ENCODE measurements at places on chromosomes 6 and 20. TPM values are rescaled to one million over a fixed set of nuclear protein-coding genes. Genes with fewer than 3 reads are reported as not detected.
A peak's percentile ranks its signal among the peaks of the same experiment; 100 is the strongest.

- no peaks in the 10 kb centered on the region for H3K27me3 ChIP-seq
- H3K27ac ChIP-seq: no peak overlapping the region
- no peaks in the 10 kb centered on the region for H3K4me1 ChIP-seq
- H3K36me3 ChIP-seq: no peaks in the 10 kb centered on the region
Observed at GRCh38 chr20:11170025-11170424, 496.2 kb upstream of the JAG1 start.

DNA sequence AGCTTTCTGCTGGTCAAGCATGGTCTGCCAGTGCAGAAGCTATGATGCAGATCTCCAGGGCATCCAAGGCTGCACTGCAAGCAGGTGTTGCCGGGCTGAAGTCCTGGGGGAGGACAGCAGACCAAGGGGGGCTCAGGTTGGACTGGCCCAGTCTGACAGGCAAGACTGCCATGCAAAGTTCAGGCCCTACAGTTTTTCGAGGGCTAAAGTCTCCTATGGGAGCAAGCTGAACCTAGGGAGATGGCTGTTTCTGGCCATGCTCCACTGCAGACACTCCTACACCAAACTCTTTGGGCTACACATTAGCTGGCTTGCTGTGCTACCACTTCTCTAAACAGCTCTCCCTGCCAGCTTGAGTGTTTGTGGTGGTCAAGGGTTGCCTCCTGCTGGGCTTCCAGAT is 130.0 kb upstream of the SYNCRIP start:
- no peaks in the 10 kb centered on the region for H3K27me3 ChIP-seq
- no peak overlapping the region for H3K4me3 ChIP-seq
- no peak for DNase-seq
- no peaks in the 10 kb centered on the region for H3K36me3 ChIP-seq
- no peak overlapping the region for H3K27ac ChIP-seq

- H3K36me3 ChIP-seq: no peaks in the 10 kb centered on the region
- H3K4me1 ChIP-seq: no peaks in the 10 kb centered on the region
- H3K4me3 ChIP-seq: no peak overlapping the region
- H3K27me3 ChIP-seq: no peaks in the 10 kb centered on the region
- DNase-seq: no peak
Observed at GRCh38 chr6:63816401-63816981, 180.9 kb downstream of the PHF3 start.

GRCh38 chr6:156719395-156719719 is 57.8 kb upstream of the ARID1B start:
- peaks cover 20% of the 10 kb centered on the region for H3K4me1 ChIP-seq
- H3K27me3 ChIP-seq: no peaks in the 10 kb centered on the region
- H3K36me3 ChIP-seq: no peaks in the 10 kb centered on the region
- H3K4me3 ChIP-seq: peak overlapping the region; percentile 31

DNA sequence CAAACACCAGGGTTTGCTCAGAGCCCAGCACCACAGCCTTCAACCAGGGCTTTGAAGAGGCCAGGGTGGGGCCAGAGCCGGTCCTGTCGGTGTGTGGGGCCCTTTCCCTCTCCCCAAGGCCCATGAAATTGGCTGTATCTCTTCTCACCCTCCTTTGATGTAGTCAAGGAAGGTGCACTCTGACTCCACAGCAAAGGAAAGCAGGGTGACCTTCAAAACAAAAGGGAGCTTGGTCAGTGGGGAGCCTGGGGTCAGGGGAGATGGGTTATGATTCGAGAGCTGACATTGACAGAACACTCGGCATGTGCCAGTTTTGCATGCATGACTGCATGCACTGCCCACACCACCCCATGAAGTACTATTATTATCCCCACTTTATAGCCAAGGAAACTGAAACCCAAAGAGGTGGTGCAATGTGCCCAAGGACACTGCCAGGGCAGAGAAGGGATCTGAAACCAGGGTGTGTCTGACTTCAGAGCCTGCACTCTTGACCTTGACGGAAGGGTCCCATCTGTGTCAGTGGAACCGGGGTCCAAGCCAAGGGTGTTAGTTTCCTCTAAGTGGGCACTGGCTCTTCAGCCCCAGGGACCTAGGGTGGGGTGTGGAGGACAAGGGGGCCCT is 55.4 kb downstream of the RAB44 start:
- DNase-seq: no peak
- H3K27ac ChIP-seq: no peak overlapping the region
- no peaks in the 10 kb centered on the region for H3K4me1 ChIP-seq
- H3K27me3 ChIP-seq: no peaks in the 10 kb centered on the region

GRCh38 chr20:13690943-13691342 is 52.2 kb upstream of the TASP1 start:
- no peaks in the 10 kb centered on the region for H3K36me3 ChIP-seq
- no peaks in the 10 kb centered on the region for H3K27me3 ChIP-seq
- no peaks in the 10 kb centered on the region for H3K4me1 ChIP-seq
- peak overlapping the region; percentile 16 for H3K27ac ChIP-seq

- peaks cover 11% of the 10 kb centered on the region for H3K4me1 ChIP-seq
- no peak overlapping the region for H3K4me3 ChIP-seq
- peaks cover 4% of the 10 kb centered on the region for H3K36me3 ChIP-seq
- H3K27me3 ChIP-seq: no peaks in the 10 kb centered on the region
- DNase-seq: peak; percentile 81
- no peak overlapping the region for H3K27ac ChIP-seq
Observed at GRCh38 chr20:10427060-10427692, 6.8 kb downstream of the MKKS start.

- H3K27ac ChIP-seq: no peak overlapping the region
- no peaks in the 10 kb centered on the region for H3K36me3 ChIP-seq
- no peaks in the 10 kb centered on the region for H3K4me1 ChIP-seq
- H3K4me3 ChIP-seq: no peak overlapping the region
- no peaks in the 10 kb centered on the region for H3K27me3 ChIP-seq
Observed at GRCh38 chr6:82909551-82909950, 156.1 kb downstream of the UBE3D start.

- no peak overlapping the region for H3K27ac ChIP-seq
- H3K4me1 ChIP-seq: no peaks in the 10 kb centered on the region
- no peaks in the 10 kb centered on the region for H3K27me3 ChIP-seq
- H3K36me3 ChIP-seq: peaks cover 4% of the 10 kb centered on the region
Observed at GRCh38 chr20:5215672-5216304, 89.0 kb downstream of the CDS2 start.

DNA sequence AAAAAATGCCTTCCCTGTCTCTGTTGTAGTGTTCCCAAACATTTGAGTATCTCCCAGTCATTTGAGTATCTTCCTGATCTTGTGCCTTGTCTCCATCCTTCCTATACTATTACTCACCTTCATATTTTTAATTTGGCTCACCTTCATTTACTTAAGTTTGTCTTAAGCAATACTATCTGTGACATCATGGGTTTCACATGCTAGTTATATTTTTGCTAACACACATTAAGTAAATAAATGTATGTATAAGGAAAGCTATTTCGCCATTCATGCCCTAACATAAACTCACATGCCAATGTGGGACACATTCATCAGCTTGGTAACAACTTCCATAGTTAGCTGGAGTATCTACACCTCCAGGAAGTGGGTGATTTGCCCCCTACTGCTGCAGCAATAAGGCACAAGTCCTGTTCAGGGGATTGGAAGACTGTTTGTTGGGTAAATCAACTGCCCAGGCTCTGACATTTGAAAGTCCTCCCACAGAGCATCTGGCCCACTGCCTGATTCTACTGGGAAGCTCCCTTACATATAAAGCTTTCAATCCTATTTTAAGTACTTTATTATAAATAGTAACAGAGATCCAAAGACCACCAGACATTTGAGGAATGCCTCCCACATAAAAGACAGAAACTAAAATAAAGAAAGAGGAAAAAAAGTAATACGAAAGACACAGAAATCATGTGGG is 132.3 kb downstream of the ISM1 start:
- no peak overlapping the region for H3K27ac ChIP-seq
- H3K27me3 ChIP-seq: no peaks in the 10 kb centered on the region
- no peak overlapping the region for H3K4me3 ChIP-seq
- no peak for DNase-seq
- H3K4me1 ChIP-seq: no peaks in the 10 kb centered on the region

- H3K4me3 ChIP-seq: no peak overlapping the region
- H3K36me3 ChIP-seq: no peaks in the 10 kb centered on the region
- DNase-seq: no peak
- no peak overlapping the region for H3K27ac ChIP-seq
Observed at GRCh38 chr6:120108061-120108795, 758.7 kb upstream of the MAN1A1 start.

GRCh38 chr20:50758992-50759391 is 27.6 kb downstream of the PARD6B start:
- H3K27me3 ChIP-seq: no peaks in the 10 kb centered on the region
- no peak for DNase-seq
- no peak overlapping the region for H3K4me3 ChIP-seq
- peaks cover 32% of the 10 kb centered on the region for H3K4me1 ChIP-seq

DNA sequence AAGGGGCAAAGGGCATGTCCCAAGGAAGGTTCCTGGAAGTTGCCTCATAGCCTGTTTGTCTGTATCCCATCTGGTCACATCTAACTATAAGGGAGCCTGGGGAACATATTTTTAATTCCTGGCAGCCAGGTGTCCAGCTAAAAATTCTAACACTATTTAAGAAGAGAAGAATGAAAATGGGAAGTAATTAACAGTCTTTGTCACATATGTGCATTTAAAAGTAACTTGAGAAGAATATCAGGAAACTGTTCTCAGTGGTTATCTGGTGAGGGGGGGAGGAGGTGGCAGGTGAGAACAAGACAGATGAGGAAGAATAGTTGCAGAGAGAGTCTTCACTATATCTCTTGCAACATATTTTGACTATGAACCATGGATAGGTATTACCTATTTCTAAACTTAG is 75.5 kb upstream of the ELOVL5 start:
- no peak for DNase-seq
- H3K4me3 ChIP-seq: no peak overlapping the region
- no peaks in the 10 kb centered on the region for H3K4me1 ChIP-seq
- no peak overlapping the region for H3K27ac ChIP-seq
- H3K27me3 ChIP-seq: no peaks in the 10 kb centered on the region

DNA sequence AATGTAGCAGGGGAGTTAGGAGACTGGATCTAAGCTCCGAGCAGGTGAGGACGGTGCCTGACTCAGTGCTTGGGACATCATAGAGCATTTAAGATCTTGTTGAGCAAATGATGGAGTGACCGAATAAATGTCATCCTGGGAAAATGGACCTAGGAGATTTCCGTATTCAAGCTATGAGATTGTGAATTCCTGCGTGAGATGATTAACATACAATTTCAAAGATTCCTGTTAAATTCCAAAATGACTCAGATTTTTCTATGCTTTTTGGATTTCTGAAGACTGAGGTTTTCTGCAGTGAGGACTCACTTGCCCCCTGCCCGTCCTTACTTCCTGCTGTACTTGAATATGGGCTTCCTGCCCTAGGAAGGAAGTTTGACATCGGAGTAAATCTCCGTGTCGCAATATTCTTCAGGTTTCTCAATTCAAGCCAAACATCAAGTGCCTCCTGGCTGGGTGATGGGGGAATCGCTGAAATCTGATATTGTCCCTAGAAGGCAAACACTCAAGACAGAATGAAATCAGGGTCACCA is 5.2 kb downstream of the SYTL3 start:
- H3K27ac ChIP-seq: peak overlapping the region; percentile 79
- H3K36me3 ChIP-seq: no peaks in the 10 kb centered on the region
- H3K4me1 ChIP-seq: no peaks in the 10 kb centered on the region
- DNase-seq: peak; percentile 50

GRCh38 chr20:8220716-8221115 is 88.7 kb downstream of the PLCB1 start:
- H3K36me3 ChIP-seq: no peaks in the 10 kb centered on the region
- no peaks in the 10 kb centered on the region for H3K4me1 ChIP-seq
- H3K27ac ChIP-seq: no peak overlapping the region
- H3K27me3 ChIP-seq: no peaks in the 10 kb centered on the region
- DNase-seq: no peak
- no peak overlapping the region for H3K4me3 ChIP-seq

- no peaks in the 10 kb centered on the region for H3K27me3 ChIP-seq
- peaks cover 80% of the 10 kb centered on the region for H3K4me1 ChIP-seq
- H3K4me3 ChIP-seq: no peak overlapping the region
- DNase-seq: peak; percentile 97
- H3K36me3 ChIP-seq: no peaks in the 10 kb centered on the region
Observed at GRCh38 chr6:43702534-43703440, 15.2 kb upstream of the MRPS18A start.

DNA sequence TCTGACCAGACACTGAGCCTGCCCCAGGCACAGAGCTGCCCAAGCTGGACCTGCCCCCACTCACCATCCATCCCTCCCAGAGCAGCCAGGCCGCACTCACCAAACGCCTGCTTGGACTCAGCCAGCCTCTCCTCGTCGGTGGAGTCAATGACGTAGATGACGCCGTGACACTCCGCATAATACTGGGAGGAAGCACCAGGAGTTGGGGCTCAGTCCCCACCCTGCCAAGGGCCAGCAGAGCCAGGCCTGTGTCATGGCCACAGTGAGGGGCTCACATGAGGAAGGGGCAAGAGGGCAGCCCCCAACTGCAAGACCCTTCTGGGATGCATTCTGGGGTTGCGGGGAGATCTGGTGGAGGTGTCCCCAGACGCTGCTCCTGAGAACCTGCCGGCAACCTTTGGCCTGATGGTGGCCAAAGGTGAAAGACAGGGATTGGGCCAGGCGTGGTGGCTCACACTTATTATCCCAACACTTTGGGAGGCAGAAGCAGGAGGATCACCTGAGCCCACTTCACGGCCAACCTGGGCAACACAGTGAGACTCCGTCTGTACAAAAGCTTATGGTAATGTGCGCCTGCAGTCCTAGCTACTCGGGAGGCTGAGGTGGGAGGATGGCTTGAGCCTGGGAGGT is 5.6 kb downstream of the ARFRP1 start:
- DNase-seq: no peak
- no peak overlapping the region for H3K27ac ChIP-seq
- no peak overlapping the region for H3K4me3 ChIP-seq
- H3K27me3 ChIP-seq: no peaks in the 10 kb centered on the region
- H3K4me1 ChIP-seq: peaks cover 31% of the 10 kb centered on the region
- peaks cover 42% of the 10 kb centered on the region for H3K36me3 ChIP-seq

GRCh38 chr6:2434912-2435311 is 189.5 kb upstream of the GMDS start:
- no peaks in the 10 kb centered on the region for H3K36me3 ChIP-seq
- no peaks in the 10 kb centered on the region for H3K27me3 ChIP-seq
- no peak overlapping the region for H3K27ac ChIP-seq
- DNase-seq: no peak
- no peaks in the 10 kb centered on the region for H3K4me1 ChIP-seq
- H3K4me3 ChIP-seq: no peak overlapping the region

- H3K27ac ChIP-seq: no peak overlapping the region
- no peak overlapping the region for H3K4me3 ChIP-seq
- DNase-seq: no peak
Observed at GRCh38 chr6:136887953-136888352, 34.1 kb upstream of the SLC35D3 start.

The PRL gene
- not detected for total RNA-seq

The IL17A gene
- not detected for total RNA-seq

The PRR18 gene
- total RNA-seq: not detected

The NANP gene
- 1.2 TPM for total RNA-seq

The LTA gene
- total RNA-seq: not detected

The CCM2L gene
- 0.45 TPM for total RNA-seq

The SMOC2 gene
- 520 TPM for total RNA-seq

Data from stomach (tissue), 19 donors.